ENCODE measurements at places on chromosomes 2 and 18.

DNA sequence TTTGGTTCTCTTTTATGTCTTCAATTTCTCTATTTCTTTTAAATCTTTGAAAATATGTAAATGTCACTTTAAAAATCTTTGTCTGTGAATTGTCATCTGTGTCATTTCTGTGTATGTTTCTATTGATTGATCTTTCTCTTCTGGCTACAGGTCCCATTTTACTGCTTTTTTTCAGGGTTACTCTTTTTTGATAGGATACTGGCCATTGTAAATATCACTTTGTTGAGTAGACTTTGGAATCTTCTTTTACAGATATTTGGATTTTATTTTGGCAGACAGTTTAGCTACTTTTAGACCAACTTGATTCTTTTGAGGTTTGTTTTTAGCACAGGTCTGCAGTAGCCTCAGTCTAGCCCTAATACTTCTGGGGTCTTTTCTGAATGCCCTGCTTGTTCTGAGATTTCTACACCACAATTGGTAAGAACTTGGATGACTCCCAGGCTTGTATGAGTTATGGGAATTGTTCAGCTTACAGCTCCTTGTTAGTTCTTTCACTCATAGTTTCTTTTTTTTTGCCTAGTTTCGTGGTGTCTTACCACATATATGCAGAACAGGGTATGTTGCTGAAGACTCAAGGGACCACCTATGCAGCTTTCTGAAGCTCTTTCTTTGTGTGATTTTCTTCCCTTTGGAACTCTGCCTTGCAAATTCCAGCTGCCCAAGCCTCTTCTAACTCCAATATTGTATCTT, 122.2 kb downstream of the QPCT start:
- no peak for DNase-seq

- DNase-seq = no peak
These were observed 46.6 kb upstream of the ATP6V1B1 start for GRCh38 chr2:70888923-70889715.

- DNase-seq = no peak
These were observed 119.0 kb downstream of the GULP1 start for GRCh38 chr2:188410504-188411235.

DNA sequence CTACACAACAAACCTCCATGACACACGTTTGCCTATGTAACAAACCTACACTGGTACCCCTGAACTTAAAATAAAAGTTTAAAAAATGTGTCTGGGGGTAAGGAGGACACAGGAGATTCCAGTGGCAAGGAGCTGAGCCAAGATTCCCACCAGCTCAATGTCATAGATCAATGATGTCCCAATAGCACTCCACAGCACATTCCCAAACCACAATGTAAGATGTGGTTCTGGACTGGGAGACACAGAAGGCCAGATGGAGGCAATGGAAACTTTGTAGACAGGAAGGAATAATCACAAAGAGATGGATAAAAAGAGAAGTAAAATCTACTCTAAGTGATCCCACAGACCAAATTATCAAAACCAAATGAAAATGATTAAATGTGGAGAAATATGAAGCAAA, 312.4 kb upstream of the SOX11 start:
- no peak for DNase-seq

- no peak for DNase-seq
These were observed 49.9 kb downstream of the ST8SIA5 start for GRCh38 chr18:46706968-46707367.

- DNase-seq = no peak
These were observed 10.6 kb downstream of the ADD2 start for GRCh38 chr2:70757360-70757759.

DNA sequence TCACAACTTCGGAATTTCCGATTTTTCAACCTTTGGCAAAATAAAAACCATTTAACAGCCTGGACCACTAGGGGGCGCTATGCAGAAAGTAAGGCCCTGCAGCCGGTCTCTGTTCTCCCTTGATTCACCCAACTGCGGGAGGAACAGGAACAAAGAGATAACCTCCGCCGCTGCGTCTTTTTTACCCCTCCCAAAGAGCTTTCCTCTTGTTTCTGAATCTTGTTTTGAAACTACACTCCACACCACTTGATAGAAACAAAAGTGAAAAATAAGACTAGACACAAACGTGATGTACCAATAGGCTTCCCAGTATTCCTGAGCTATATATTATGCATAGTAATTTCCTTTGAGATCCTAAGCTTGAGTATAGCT, 231.2 kb downstream of the MYO3B start:
- DNase-seq = peak; percentile 87

DNA sequence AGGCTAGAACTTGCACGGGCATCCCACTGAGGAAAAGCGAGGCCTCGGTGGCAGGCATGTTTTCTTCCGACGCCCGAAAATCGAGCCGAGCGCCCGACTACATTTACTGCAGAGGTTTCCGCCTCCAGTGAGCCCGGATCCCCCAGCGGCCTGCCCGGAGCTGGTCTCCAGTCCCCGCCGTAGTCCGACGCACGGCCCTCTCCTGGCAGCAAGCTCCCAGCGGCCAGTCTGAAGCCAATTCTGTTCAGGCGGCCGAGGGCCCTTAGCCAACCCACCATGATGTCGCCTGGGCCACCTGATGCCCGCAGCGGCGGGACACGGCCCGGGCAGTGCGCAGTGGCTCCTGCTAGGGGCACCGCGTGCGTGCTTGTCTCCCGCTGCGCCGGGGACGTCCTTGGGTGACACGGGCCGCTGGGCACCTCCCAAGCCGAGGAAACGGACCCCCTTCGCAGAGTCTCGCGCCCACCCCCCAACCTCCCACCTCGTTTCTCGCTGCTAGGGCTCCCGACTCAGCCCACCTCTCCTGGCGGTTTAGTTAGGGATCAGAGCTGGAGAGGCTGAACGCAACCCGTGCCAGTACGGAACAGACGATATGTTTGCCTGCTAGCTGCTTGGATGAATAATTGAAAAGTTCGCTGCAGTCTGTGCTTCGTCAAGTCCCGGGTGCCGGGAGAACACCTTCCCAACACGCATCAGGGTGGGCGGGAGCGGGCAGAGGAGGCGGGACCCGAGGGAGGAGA, 5.3 kb downstream of the ONECUT2 start:
- no peak for DNase-seq

DNA sequence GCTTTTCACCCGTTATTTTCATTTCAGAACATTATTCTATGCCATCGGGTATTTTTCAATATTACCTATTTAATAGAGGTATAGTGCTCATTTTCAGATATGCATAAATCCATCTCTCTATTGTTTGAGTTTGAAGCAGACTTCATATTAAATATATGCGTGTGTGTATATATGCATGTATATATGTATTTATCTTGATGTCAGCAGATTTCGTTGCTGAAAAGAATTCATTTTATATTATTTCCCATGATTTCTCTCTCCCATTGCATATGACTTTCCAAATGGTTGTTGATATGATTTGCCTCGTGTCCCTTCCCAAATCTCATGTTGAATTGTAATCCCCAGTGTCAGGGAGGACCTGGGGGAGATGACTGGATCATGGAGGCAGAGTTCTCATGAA, 28.6 kb upstream of the COPS8 start:
- DNase-seq = no peak
